ENCODE measurements at places on chromosomes 2 and 18. TPM values are rescaled to one million over a fixed set of nuclear protein-coding genes. Genes with fewer than 3 reads are reported as not detected.

The CHRNG gene
- not detected for total RNA-seq

The SP100 gene
- 338 TPM for total RNA-seq

The STON1 gene
- total RNA-seq = 3.0 TPM

The ZSWIM2 gene
- not detected for total RNA-seq

The COQ10B gene
- total RNA-seq = 64.6 TPM

The PTH2R gene
- 0.61 TPM for total RNA-seq

The RAD51AP2 gene
- total RNA-seq = not detected

The RFTN2 gene
- not detected for total RNA-seq

The CCDC178 gene
- not detected for total RNA-seq

The SPAST gene
- 22.5 TPM for total RNA-seq

The FAM124B gene
- total RNA-seq = 1.9 TPM

The ELP2 gene
- 129 TPM for total RNA-seq

The POTEJ gene
- total RNA-seq = not detected

The GNLY gene
- total RNA-seq = 4,938 TPM

The CNGA3 gene
- total RNA-seq = not detected

The NDUFS1 gene
- total RNA-seq = 44.0 TPM

The CYP20A1 gene
- 19.8 TPM for total RNA-seq

The GDF7 gene
- total RNA-seq = 0.10 TPM

The KIF1A gene
- total RNA-seq = not detected

The ADD2 gene
- 0.40 TPM for total RNA-seq

The IGFBP2 gene
- not detected for total RNA-seq

The LONRF2 gene
- not detected for total RNA-seq

The SEPTIN10 gene
- total RNA-seq = 0.33 TPM

The ELOA2 gene
- not detected for total RNA-seq

The SP9 gene
- not detected for total RNA-seq

The LRP1B gene
- 0.05 TPM for total RNA-seq

All from natural killer cell (primary cell).